ENCODE measurements at places on chromosomes 5 and 9.

GRCh38 chr9:5671711-5672353 is 42.9 kb downstream of the RIC1 start:
- no peaks in the 10 kb centered on the region for H3K4me1 ChIP-seq
- no peaks in the 10 kb centered on the region for H3K27me3 ChIP-seq
- no peak overlapping the region for H3K4me3 ChIP-seq
- DNase-seq: no peak

DNA sequence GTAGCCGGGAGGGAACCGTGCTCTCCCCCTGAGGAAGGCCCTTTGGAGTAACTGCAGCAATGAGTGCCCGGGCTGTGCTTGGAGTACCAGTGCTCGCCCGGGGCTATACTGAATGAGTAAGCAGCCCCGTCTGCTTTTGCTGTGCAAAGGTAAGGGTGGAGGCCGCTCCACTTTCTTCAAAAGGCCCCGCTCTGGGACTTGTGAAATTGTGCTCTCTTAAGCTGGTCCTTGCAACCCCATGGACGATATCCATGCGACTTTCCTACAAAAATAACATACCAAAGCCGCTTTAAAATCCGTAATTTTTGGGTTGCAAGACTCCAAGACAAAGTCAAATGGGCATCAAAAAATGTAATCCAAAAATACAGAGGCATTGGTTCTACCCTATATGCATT is 578 bp upstream of the TNFAIP8 start:
- H3K27me3 ChIP-seq: peaks cover 10% of the 10 kb centered on the region
- no peaks in the 10 kb centered on the region for H3K36me3 ChIP-seq
- H3K27ac ChIP-seq: no peak overlapping the region
- H3K4me3 ChIP-seq: no peak overlapping the region

- no peak for DNase-seq
- peaks cover 4% of the 10 kb centered on the region for H3K27me3 ChIP-seq
- H3K36me3 ChIP-seq: peaks cover 21% of the 10 kb centered on the region
Measured at GRCh38 chr9:130857864-130858738, 23.0 kb downstream of the ABL1 start.

- peak overlapping the region; percentile 93 for H3K27ac ChIP-seq
- H3K36me3 ChIP-seq: no peaks in the 10 kb centered on the region
- H3K4me1 ChIP-seq: peaks cover 25% of the 10 kb centered on the region
- peaks cover 7% of the 10 kb centered on the region for H3K27me3 ChIP-seq
- H3K4me3 ChIP-seq: peak overlapping the region; percentile 82
Measured at GRCh38 chr5:168580227-168580508, 1.0 kb upstream of the PANK3 start.

Data from endothelial cell (in vitro differentiated cells).